ENCODE measurements at places on chromosomes 5 and 9.

DNA sequence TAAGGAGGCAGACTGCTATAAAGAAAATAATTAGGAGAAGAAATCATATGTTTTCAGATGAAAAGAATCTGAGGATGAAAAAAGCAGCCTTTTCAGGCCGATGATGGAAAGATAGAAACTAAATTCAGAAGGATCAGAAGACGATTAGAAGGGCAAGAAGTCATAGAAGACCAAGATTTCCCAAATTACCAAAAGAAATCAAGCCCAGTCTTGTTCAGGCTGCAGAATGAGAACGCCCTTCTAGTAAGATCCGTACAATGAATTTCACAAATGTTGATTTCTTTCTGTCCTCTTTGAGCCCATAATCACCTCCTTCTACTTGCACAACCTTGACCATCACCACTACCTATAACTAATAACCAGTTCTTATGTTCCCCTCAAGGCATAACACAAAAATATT lies 114.6 kb upstream of the CCDC152 start:
- no peaks in the 10 kb centered on the region for H3K36me3 ChIP-seq
- H3K27ac ChIP-seq: no peak overlapping the region
- no peaks in the 10 kb centered on the region for H3K4me1 ChIP-seq
- DNase-seq: no peak
- no peak overlapping the region for H3K4me3 ChIP-seq

GRCh38 chr5:120582635-120583034 lies 118.5 kb downstream of the PRR16 start:
- H3K4me1 ChIP-seq: no peaks in the 10 kb centered on the region
- H3K27me3 ChIP-seq: no peaks in the 10 kb centered on the region
- no peaks in the 10 kb centered on the region for H3K36me3 ChIP-seq
- no peak for DNase-seq
- H3K4me3 ChIP-seq: no peak overlapping the region

DNA sequence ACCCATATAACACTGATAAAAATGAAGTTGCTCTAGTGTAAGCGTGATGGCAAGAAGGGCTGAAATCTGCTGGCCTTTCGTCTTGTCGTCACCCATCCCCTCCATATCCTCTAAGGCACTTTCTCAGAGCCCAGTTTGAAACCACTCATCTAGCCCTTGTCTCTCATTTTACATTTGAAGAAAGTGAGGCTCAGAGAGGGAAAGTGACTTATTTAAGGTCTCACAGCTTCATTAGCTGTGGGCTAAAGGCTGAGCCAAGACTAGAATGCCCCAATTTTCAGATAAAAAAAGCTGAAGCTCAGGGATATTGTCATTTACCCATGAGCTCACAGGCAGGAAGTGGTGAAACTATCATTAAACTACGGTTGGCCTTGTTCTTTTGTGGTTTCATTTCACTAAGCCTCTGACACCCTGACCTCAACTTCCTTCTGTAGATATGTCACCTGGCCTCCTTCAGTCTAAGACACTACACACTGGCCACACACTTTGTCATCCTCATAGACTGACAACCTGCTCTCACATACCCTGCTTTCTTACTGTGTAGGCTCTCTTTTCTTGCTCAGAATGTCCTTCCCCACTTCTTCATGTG lies 176.7 kb upstream of the DMAC1 start:
- H3K4me1 ChIP-seq: peaks cover 63% of the 10 kb centered on the region
- peak overlapping the region; percentile 73 for H3K27ac ChIP-seq
- H3K27me3 ChIP-seq: no peaks in the 10 kb centered on the region
- peaks cover 5% of the 10 kb centered on the region for H3K36me3 ChIP-seq

DNA sequence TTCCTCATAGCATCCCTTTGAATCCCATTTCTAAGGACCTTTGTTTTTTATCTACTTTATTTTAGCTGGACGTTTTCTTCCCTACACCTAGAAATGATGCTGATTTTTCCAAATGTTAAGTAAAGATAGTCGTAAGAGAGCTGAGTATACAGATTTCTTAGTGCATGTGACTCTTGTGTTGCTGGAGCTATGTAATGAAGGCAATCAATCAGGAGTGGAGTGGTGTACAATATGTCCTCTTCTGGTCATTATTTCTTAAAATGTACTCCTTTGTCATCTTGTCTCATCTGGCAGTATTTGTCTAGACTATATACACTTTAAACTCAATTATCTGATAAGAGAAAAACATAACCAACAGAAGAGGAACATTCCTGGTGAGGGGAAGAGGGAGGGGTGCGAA lies 13.5 kb downstream of the GAPT start:
- peaks cover 6% of the 10 kb centered on the region for H3K4me1 ChIP-seq
- H3K4me3 ChIP-seq: no peak overlapping the region
- no peak overlapping the region for H3K27ac ChIP-seq
- H3K27me3 ChIP-seq: peaks cover 9% of the 10 kb centered on the region
- no peaks in the 10 kb centered on the region for H3K36me3 ChIP-seq

- no peak for DNase-seq
- peaks cover 16% of the 10 kb centered on the region for H3K4me1 ChIP-seq
- no peak overlapping the region for H3K4me3 ChIP-seq
- no peaks in the 10 kb centered on the region for H3K27me3 ChIP-seq
- H3K36me3 ChIP-seq: peaks cover 20% of the 10 kb centered on the region
These were observed 15.9 kb downstream of the NINJ1 start for GRCh38 chr9:93117924-93118862.

DNA sequence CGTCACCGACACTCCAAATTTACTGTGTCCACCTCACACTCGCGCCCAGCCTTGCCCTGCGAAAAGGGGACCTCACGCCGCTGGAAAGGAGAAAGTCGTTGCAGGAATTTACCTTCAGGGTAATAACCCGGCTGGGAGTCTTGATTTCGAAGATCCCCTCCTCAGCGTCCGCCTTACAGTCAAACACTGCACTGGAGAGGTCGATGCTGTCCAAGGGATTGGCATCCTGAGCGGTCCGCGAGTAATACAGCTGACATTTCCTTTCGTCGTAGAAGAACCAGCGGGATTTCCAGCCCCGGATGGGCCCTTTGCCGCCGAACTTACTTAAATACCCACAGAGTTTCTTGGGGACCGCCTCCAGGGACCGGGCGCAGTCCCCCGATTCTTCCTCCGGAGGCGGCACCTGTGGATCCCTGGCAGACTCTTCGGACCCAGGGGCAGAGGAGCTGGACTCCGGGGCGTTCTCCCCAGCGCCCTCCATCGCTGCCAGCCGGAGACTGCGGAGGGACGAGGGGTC lies 330 bp downstream of the TBC1D2 start:
- no peak for DNase-seq
- H3K36me3 ChIP-seq: no peaks in the 10 kb centered on the region
- H3K4me3 ChIP-seq: peak overlapping the region; percentile 89
- peaks cover 28% of the 10 kb centered on the region for H3K4me1 ChIP-seq
- peak overlapping the region; percentile 24 for H3K27ac ChIP-seq

- H3K27ac ChIP-seq: peak overlapping the region; percentile 97
- H3K36me3 ChIP-seq: peaks cover 22% of the 10 kb centered on the region
- H3K4me1 ChIP-seq: peaks cover 69% of the 10 kb centered on the region
- no peak for DNase-seq
These were observed 997 bp upstream of the CHD1 start for GRCh38 chr5:98929710-98930298.

DNA sequence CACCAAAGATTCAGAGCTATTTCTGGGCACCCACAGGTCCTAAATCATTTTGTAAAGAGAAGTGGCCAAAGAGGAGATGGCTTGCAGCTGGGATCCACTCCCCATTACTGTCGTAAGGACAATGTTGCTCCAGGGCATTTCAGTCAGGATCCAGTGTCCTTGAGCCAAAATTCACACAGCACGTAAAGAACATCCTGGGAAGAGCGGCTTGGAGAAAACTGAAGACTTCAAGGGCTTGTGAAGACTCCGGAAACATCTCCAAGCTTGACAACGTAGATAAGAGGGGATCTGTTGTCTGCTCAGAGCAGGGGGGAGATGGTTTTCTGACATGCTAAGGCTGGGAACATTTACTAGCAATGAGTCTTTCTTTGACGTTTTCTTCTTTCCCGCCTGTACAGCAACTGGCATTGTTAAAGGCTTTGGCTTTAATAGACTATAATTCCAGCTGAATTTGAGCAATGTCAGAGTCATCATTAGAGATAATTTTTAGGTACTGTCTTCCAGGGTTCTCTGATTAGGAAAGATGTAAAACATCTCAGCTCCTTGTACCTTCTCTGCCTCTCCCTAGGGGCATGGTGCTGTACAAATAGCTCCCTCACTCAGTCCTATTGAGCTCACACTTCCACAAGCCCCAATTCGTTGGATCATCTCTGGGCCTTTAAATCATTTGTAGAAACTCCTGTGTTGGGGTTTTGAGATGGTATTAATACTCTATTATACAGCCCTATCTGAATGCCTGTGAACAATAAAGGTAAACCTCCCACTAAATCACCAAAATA lies 39.7 kb downstream of the EGFLAM start:
- no peak for DNase-seq
- no peak overlapping the region for H3K4me3 ChIP-seq
- H3K4me1 ChIP-seq: no peaks in the 10 kb centered on the region
- H3K36me3 ChIP-seq: no peaks in the 10 kb centered on the region

GRCh38 chr5:561408-561807 lies 37.2 kb upstream of the SLC9A3 start:
- H3K27ac ChIP-seq: no peak overlapping the region
- H3K4me3 ChIP-seq: no peak overlapping the region
- H3K36me3 ChIP-seq: no peaks in the 10 kb centered on the region
- peaks cover 8% of the 10 kb centered on the region for H3K27me3 ChIP-seq
- no peaks in the 10 kb centered on the region for H3K4me1 ChIP-seq
- DNase-seq: no peak
